ENCODE measurements at places on chromosomes 1 and 21.

DNA sequence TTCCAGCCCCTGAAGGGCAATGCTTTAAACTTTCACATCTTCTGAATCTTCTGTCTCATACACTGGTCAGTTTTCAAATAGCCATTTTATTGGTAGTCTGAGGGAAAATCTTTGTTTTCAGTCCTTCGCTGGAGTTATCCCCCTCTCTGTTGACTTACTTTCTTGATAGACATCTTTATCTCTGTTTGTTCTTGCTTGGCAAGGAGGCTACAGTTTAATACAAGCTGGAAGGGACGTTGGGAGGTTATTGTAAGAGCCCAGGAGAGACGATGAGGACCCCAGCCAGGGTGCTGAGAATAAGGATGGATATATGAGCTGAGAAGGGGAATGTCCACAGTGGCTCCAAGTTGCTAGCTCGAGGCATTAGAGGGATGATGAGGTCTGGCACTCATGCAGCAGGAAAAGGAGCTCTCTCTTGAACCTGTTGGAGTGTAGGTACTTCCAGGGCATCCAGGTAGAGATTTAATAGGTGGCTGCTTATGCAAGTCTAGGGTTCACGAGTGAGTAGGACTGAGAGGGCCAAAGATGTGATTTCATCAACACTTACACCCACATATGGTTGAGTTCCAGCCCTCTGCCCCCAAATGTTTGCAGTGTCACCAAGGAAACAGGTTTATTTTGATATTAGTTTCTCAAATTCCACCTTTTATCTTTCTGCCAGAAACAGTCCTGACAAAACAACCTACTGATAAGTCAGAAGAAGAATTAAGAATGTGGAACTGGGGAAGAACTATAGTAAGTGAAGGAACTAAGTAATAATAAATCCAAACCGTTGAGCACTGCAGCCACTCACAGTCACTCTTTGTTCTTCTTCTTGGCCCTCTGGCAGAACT, 237.3 kb upstream of the PROX1 start:
- no peak for DNase-seq

GRCh38 chr1:53544728-53545515, 85.7 kb downstream of the DMRTB1 start:
- no peak for DNase-seq

DNA sequence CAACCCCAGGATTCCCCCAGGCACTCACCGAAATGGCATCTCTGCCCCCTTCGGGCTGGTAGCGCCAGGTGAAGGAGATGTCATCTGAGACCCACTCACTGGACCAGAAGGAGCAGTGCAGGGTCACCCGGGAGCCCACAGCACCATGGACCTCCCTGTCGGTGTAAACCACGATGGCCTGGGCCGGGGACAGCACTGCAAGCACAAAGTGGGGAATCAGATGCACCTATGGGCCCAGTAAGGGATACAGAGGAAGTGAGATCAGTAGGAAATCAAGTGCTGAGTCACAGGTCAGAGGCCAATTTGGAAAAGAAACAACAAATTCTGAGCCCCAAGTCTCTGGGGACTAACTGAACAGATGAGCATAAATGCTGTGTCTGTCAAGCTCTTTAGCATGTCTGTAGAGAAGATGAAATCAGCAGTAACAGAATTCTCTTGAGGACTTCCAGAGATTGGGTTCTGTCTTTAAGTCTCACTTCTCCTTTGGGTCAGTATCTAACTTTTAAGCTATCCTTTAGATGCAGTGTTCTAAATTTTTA, 2.5 kb downstream of the MPZ start:
- peak; percentile 61 for DNase-seq

DNA sequence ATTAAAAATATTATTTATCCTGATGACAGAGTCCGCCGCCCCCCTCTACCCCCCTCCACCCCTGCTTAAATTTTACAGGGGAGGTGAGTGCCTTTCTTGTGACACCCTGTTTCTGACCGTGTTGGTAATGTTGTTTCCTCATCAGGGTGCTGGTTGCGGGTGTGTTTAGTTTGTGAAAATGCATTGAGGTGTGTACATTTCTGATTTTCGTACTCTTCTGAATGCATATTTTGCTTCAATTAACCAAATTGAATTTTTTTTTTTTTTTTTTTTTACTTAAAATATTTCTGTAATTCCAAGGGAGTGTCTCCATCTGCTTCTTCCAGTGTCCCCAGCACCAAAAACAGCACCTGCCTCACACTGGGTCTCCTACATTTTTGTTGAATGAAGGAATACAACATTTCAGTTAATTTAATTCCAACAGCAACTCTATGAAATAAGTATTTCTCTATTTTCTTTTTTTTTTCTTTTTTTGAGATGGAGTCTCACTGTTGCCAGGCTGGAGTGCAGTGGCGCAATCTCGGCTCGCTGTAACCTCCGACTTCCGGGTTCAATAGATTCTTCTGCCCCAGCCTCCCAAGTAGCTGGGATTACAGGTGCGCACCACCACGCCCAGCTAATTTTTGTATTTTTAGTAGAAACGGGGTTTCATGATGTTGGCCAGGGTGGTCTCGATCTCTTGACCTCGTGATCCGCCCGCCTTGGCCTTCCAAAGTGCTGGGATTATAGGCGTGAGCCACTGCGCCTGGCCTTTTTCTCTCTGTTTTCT, 5.6 kb upstream of the SLC2A1 start:
- DNase-seq: no peak

DNA sequence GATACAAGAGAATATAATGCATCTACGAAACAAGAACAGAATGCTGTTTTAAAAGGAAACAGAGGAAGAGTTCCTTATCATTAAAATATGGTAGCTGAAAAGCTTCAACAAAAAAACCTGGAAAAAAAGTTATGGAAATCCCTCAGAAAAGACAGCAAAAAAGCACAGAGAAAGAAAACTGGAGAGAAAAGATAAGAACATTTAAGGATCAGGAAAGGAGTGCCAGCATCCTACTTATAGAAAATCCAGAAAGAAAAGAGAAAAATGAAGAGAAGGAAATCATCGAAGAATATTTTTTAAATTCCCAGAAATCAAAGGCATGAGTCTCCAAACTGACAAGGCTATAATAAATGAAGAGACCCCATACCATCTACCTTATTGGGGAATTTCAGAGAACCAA, 29.8 kb downstream of the SUSD4 start:
- no peak for DNase-seq
